Activated T-helper 1 cell treated with anti-CD3 and anti-CD28 coated beads, Interleukin-2, amount 50 U/mL, for 16 hours (primary cell): ENCODE measurements at places on chromosomes 11 and 22.

- no peak for DNase-seq
Measured at GRCh38 chr22:33054001-33054675, 4.0 kb downstream of the SYN3 start.

- no peak for DNase-seq
Measured at GRCh38 chr11:112863305-112863704, 97.9 kb upstream of the NCAM1 start.

DNA sequence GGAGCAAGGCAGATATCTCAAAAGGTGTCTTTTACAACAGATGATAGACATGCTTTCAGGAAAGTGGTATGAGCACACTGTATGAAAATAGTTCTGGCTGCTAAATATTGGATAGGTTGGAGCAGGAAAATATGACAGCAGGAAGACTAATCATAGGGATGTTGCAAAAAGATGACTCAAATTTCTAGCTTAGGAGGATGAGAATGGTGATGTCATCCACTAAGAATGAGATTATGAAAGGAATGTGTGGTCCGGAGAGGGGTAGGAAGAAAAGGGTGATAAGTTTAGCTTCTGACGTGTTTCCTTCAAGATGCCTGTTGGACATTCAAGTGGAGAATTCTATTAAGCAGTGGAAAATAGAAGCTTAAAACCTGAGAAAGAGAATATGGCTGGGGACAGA, 46.4 kb downstream of the RCN1 start:
- no peak for DNase-seq

GRCh38 chr11:20061776-20062175, 98.5 kb downstream of the DBX1 start:
- no peak for DNase-seq

DNA sequence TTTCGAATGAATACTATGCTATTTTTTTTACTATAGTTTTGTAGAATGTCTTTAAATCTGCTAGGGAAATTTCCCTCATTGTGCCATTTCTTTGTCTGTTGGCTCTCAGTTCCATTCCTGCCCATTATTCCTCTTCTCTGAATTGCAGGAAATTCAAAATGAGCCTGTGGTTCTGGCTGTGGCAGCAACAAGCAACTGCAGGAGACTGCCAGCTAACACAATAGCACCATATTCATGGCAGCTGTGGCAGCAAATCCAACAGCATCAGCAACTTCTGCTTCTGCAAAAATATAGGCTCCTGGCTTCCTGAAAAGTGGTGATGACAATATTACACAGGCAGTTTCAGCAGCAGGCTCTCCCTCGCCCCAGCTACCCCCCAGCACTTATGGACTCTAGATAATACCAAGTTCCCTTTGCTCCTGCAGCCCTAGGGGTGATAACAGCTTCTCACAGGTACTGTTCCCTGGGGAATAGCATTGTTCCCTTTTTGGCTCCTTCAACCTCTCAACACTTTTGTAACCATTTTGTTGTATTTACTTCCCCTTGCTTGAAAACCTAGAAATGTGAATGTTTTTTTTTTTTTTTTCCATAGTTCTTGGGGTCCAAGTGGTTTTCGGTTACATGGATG, 9.3 kb downstream of the PATE4 start:
- no peak for DNase-seq

DNA sequence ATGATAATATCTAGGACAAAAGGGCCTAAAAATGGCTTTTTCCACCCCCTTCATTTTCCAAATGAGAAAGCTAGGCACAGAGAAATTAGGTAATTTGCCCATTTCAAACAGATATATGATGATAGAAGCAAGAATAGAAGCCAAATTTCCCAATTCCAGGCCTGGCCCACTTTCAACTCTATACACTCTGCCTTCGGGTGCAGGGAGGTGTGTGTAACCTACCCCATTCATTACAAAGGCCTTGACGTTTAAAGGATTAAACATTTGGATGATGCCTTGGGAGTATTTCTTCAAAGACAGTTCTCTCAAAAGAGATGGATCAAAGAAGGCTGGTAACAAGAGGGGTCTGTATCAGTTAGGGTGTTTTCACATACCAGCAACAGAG, 134.1 kb downstream of the CCDC34 start:
- DNase-seq, result no peak

DNA sequence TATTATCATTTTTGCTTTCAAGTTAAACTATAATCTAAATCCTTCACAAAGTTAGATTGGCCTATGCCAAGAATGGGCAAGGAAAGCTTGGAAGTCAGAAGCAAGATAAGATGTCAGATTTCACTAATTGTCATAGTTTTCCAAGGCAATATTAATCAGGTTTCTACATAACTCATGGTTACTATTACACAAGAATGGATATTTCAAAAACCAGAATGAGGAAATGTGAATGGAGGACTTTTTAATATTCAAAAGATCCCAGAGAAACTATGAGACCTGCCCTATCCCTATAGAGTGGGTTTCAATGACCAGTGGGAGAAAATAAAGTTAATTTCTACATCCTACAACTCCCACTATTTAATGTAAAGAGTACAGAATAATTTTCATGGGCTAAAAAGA, 203.2 kb downstream of the CASP12 start:
- no peak for DNase-seq
